ENCODE measurements at places on chromosomes 12 and 14. TPM values are rescaled to one million over a fixed set of nuclear protein-coding genes. Genes with fewer than 3 reads are reported as not detected.

ARPC3 gene
- total RNA-seq: 279 TPM

ESYT1 gene
- 159 TPM for total RNA-seq

MSRB3 gene
- not detected for total RNA-seq

BAG5 gene
- total RNA-seq: 33.8 TPM

SLC25A3 gene
- 570 TPM for total RNA-seq

WSCD2 gene
- total RNA-seq: not detected

GPRC5A gene
- total RNA-seq: not detected

ANO4 gene
- total RNA-seq: not detected

CLEC9A gene
- total RNA-seq: not detected

ZFYVE21 gene
- 24.7 TPM for total RNA-seq

SLCO1B1 gene
- not detected for total RNA-seq

LRP6 gene
- total RNA-seq: 5.5 TPM

PPP2R3C gene
- 52.4 TPM for total RNA-seq

C12orf42 gene
- total RNA-seq: not detected

CCND2 gene
- 549 TPM for total RNA-seq

OASL gene
- total RNA-seq: 3.1 TPM

PSMD9 gene
- 63.9 TPM for total RNA-seq

MYF6 gene
- total RNA-seq: not detected

SLC39A5 gene
- total RNA-seq: 1.4 TPM

CNPY2 gene
- total RNA-seq: 170 TPM

LBHD2 gene
- not detected for total RNA-seq

PROX2 gene
- total RNA-seq: not detected

RASSF8 gene
- 0.13 TPM for total RNA-seq

YAF2 gene
- total RNA-seq: 46.8 TPM

WDHD1 gene
- 53.8 TPM for total RNA-seq

CLEC6A gene
- not detected for total RNA-seq

TPH2 gene
- not detected for total RNA-seq

DERA gene
- 15.3 TPM for total RNA-seq

RBM19 gene
- total RNA-seq: 102 TPM

B4GALNT3 gene
- 8.6 TPM for total RNA-seq
